ENCODE measurements at places on chromosomes 5 and 9.

DNA sequence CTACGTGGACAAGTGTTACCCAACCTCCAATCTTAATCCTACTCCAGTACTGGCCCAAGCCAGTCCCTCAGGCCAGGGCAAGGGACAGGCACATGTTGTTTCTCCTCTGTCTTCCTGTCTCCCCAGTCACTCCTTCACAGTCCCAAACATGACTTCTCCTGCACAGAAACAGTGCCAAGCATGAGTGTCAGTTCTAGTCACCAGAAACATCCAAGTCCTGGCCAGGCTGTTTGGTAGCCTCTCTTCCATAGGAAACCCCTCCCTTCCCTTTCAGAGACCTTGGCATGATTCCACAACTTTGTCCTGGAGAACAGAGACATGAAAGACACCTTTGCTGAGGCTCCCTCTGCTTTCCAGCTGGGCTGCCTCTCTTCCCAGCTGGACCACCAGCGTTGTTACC lies 56.2 kb upstream of the SLC2A8 start:
- no peak for DNase-seq

GRCh38 chr5:97629276-97629675 lies 446.2 kb upstream of the RIOK2 start:
- DNase-seq = peak; percentile 75

GRCh38 chr9:136535070-136535469 lies 10.8 kb downstream of the NOTCH1 start:
- no peak for DNase-seq

DNA sequence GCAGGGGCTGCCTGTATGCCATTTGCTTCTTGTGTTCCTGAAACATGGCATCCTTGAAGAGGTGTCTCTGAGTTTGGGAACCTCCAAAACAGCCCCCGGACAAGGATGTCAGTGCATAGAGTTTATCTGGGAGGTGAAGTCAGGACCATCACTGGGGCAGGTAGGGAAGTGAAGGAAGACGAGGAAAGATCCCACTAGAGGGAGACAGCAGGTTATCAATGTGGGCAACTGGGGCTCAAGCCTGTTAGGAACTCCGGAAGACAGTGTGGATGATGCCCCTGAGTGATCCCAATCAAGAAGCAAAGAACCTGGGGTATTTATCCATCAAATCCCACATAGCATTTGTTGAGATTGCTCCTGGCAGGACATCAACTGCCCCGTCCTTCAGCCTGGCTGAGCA lies 233.1 kb downstream of the AGTPBP1 start:
- DNase-seq = no peak

GRCh38 chr9:127561491-127562278 lies 50.4 kb upstream of the STXBP1 start:
- peak; percentile 95 for DNase-seq

- no peak for DNase-seq
These were observed 66.0 kb upstream of the GNA14 start for GRCh38 chr9:77714077-77714549.

DNA sequence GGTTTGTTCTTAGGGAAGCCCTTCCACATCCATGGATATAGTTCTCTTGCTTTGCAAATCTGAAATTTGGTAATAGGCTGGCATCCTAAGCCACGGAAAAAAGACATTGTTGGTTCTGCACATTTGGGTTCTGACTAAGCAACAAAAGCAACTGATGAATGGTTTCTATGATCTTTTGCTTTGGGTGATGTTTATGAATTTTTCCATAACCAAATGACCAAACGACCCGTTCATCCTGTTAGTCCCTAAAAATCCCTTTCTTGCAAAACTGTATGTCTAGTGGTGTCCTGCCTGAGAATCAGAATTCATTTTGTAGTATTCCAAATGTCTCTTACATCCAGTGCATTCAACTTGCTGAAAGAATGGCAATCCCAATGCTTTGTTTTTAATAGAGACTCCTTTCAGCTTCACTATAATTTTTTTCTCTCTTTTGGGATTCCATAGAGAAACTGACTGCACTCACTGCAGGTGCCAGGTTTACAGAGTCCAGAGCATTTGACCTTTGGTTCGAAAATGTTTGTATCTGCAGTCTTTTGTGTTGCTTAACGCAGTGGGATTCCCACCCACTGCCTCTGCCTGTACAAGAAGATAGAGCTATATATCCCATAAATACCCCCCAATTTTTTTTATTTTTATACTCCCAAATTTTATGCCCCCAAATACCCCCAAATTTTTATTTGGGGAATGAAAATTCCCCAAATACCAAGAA lies 4.7 kb downstream of the SPTAN1 start:
- no peak for DNase-seq

DNA sequence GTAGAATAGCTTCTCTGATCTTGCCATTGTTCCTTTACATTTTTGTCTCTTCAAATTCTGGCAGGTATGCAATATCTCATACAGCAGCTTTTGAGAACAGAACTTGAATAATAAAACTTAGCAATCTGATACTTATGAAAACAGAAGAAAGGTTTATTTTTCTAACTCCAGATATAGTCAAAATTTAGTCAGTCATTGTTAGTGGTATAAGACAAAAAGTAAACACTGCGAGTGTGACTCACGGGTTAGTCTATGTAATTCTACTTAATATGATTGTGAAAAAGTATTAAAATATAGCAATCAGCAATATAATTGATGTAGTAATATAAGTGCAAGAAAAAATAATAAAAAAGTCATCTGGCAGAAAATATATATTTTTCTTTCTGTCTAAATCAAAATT lies 910.4 kb downstream of the DNAH5 start:
- no peak for DNase-seq

- peak; percentile 54 for DNase-seq
These were observed 102.6 kb downstream of the PDZD2 start for GRCh38 chr5:31741496-31741895.

DNA sequence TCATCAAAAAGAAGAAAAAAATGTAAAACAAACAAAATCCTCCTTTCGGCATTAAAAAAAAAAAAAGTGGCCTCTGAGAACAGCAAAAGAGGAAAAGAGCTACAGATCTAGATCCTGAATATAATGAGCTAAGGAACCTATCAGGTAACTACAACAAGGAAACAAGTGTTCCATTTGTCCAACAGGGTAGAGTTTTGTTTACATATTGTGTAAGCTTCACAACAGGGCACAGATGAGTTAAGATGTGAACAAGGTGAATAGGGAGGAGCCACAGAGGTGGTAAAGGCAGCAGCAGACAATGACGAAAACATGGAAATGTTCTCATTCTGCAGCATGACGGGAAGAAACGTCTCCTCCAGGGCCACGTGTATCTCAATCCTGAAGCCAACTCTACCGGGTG lies 14.4 kb downstream of the ELP1 start:
- DNase-seq = no peak

- peak; percentile 78 for DNase-seq
These were observed 130.4 kb upstream of the RASA1 start for GRCh38 chr5:87137283-87137682.

- no peak for DNase-seq
These were observed 14.4 kb upstream of the HRCT1 start for GRCh38 chr9:35891646-35892045.

DNA sequence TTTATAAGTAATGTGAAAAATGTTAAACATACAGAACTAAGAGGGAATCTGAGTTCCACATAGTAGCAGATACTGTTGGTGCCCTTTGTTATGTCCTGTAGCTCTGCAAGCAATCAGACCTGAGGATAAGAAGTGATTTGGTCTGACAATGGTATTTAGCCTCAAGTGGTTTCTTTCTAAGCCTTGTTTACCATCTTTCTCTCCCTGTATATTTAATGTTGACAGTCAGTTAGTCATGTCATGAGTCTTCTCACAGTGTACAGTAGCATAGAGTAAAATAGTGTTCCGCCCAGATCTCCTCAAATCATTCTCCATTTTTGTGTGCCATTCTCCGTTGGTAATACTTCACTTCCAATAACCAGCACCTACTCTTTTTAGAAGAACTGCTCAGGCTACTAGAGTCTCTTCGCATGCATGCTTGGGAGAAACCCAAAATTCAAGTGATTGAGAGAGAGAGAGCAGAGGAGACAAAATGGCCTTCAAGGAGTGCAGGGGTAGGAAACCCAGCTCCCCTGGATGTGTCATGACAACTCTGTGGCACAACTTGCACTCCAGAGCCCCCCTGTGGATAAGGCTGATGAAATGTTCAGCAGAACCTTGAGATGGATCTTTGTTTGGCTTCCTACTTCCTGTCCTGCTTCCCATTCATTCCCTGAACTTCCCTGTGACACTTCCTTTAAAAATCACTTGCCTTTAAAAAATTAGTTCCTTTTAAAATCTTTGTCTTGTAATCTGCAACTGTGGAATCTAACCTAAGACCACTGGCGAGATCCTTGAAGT lies 129.2 kb upstream of the FST start:
- no peak for DNase-seq

DNA sequence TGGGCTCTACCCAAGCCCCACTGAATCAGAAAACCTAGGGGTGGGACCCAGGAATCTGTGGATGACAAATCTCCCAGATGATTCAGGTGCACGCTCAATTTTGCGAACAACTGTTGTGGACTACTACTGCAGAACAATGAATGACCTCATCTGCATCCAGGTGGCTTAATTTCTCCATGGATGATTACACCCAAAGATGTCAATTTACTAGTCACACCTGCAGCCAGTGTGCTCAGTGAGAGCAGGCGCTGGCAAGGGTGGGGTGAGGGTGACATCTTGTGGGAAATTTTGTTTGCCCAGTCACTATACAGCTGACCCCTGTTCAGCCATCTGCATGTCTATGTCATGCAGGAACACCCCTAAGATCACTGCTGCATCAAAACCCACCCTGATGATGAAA lies 118.2 kb downstream of the ENTREP1 start:
- DNase-seq = no peak

DNA sequence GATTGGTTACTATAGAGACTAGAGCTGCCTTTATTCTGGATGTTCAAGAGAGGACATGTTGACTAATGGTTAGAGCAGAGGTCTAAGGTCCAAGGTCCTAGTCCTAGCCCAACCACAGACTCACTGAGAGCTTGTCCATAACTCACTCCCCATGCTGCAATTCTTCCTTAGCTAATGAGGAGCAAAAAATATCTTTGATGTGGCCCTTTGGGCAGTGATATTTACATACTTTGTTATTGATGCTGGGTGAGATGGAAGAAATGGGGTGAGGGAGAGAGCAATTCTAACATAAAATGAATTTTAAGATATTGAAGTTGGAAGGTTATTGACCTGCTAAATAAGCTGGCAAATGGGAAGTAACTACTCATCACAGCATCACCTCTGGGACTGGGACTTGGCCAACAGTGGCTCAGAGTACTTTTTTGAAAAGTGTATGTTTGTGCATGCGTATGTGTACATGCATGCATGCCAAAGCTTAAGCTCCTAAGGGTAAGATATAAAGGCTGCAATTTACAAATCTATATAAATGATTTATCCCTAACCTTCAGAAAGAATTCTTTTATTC lies 58.0 kb upstream of the ANKRD55 start:
- no peak for DNase-seq

DNA sequence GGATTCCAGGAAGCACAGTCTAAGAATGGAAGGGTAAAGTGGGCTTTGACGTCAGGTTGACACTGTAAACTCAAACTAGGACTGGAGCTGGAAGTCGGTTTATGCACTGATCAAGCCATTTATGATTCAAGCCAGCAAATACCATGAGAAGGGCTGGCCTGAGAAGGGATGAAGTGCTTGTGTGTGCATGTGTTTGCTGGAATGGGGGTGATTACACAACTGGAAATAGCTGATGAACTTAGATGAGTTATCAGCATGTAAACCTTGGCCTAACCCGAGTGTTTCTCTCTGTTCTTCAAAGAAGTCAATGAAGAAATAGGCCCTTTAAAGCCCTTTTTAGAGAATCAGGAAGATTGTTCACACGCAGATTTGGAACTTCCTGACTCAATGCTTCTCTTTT lies 287.6 kb downstream of the RFX3 start:
- DNase-seq = no peak

DNA sequence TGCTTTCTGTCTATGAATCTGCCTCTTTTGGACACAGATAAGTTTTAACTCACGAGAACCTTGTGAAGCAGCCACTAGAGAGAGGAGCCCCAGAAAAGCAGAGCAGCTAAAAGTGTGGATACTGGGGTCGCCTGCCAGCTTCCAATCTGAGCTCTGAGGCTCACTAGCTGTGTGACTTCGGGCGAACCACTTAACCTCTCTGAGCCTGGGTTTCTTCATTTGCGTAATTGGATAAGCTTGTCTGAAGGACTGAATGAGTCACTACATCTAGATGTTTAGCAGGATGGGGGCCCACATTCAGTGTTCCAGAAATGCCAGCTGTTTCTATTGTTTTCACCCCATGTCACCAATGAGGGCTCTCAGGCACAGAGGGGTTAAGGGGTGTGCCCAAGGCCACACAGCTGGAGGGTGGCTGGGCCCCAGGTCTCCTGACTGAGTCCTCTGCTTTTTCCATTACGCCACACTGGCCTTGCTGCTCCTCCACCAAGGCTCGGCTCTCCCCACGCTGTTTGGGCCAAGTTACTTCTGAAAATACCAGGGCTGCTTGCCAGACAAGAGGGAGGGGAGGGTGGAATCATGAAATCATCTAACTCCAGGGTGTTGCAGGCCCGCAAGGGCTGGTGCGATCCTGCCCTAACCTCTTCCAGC lies 36.2 kb downstream of the SH3PXD2B start:
- peak; percentile 96 for DNase-seq

GRCh38 chr9:122213589-122214413 lies 15.0 kb downstream of the LHX6 start:
- no peak for DNase-seq

DNA sequence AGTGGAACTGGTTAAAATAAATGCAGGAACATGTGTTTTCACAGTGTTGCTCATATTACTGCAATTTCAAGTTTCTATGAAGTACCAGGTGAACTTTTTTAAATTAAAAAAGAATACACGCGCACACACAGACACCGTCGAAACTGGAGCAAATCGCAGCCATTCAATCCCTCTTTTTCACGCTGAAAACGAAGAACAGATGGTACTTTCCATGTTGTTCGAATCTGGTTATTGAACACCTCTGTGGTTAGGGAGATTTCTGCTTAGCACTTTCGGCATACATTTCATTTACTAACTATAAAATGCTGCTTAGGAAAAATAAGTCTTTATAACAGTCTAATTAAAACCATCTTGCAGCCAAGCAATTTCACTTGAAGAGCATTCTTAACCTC lies 6.8 kb downstream of the ZNF608 start:
- no peak for DNase-seq

GRCh38 chr5:74945561-74946165 lies 79.5 kb upstream of the FAM169A start:
- no peak for DNase-seq

DNA sequence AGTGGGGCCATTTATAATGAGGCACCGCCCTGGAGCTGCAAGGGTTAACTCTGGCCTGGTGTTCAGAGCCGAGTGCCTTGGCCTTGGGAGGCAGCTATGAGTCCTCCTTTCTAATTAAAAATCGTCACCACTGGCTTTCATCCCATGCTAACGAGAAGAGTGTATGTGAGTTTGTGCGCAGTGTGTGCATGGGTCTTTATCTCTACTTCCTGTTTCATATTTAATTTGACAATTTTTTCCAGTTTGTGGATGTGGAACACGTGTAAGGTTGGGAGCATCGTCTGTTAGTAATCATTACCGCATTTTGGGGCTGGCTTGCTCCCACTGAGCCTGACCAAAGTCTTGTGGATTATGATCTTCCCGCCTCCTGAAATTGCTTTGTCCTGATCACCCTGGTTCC lies 76.4 kb downstream of the NDFIP1 start:
- peak; percentile 20 for DNase-seq

Measured in aorta (tissue), 5 donors.